ENCODE measurements at places on chromosomes 2 and 18.
A peak's percentile ranks its signal among the peaks of the same experiment; 100 is the strongest.

DNA sequence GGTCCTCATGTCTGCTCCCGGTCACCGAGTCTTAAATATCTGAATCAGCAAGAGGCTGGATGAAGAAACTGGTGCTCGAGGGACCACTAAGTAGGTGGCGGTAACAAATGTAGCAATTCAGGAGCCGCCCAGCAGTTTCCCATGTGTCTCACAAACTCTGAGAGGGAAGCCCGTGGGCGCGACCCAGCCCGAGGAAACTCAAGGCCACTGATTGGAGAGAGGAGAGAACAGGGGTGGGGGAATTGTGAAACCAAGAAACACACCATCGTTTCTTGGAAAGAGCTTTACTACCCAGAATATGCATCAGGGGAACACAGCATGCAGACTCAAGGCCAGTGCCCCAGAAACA lies 10.8 kb downstream of the MLPH start:
- DNase-seq = no peak

DNA sequence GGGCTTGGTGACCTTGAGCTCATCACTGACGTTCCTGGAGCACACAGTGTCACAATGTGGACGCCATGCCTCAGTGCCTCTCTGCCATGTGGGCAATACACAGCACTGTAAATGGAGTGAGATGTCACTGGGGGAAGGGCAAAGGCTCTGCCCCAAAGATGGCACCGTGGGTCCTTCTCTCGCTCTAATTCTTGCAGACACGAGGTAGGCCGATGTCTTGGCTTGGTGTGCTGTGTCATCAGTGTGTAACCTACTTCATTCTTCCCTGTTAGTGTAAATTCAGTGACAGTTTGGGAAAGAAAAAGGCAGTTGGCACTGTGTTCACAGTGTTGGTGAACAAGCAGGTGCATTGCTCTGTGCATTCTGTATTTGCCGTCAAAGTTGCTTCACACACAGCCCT lies 309.3 kb upstream of the MYT1L start:
- no peak for DNase-seq

DNA sequence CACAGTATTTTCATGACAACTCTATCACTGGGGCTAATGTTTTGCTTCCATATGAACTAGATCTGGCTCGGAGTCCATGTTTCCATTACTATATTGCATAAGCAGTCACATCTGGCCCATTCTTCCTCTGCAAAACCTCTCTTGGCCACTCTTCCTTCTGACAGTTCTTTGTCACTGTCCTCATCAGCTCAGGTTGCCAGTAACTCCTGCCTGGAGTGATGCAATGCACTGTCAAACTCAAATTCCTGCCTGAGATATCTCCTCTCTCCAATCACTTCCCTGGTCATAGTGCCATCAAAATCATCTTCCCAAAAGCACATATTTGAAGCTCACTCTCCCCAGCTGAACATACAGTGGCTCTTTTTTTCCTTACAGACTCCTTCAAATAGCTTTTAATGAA lies 66.1 kb downstream of the COLEC12 start:
- DNase-seq = no peak

GRCh38 chr18:80044072-80044471 lies 9.8 kb downstream of the RBFA start:
- DNase-seq = no peak

DNA sequence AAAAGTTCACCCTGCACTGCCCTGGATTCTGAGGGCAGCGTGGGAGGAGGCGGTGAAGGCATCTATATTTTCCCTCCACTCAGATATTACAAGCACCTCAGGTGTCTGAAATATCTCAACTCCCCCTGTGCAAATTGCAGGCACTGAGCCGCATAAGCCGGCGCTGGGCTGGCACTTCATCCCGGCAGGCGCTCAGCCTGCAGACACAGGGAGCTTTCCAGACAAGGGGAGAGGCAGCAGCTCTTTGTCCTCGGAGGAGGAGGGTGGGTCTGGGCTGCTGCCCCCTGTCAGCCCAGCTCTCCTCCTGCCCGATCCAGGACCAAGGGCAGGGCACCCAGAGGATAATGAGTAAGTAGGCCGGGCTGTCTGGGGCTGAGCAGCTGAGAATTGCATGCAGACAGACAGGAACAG lies 189.3 kb upstream of the MYT1L start:
- DNase-seq = no peak

GRCh38 chr2:68889021-68889420 lies 17.8 kb upstream of the BMP10 start:
- DNase-seq = no peak

DNA sequence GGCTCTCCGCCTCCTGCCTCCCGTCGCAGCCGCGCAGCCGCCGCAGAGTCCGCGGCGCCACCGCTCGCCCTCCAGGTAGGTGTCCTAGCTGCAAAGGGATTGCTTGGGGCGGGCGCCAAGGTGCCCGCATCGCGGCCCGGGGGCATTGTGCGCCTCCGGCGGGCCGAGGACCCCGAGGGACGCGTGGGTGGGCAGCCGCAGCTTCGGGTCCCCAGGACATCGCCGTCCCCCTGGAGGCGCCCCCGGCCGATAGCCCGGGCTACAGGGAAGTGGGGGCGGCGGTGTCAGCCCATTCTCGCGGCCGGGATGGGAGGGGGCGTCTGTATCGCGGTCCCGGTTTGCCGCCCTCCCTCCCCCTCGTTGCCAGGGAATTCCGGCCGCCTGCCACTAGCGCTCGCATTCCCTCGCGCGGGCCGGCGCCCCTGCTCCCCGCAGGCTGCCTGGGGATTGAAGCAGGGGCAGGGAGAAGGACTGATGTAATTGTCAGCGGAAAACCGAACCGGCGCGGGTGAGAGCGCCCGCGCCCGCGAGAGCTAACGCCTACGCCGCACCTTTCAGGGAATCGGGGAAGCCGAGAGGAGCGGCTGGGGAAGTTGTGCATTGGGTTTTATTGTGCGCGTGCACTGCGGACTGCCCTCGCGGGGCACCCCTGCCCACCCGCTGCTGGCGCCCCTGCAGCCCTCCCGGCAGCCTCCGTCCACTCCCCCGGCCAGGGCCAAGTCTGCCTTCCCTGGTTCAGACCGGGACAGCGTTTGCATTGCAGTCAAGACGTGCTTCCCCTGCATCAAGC lies 483 bp downstream of the OSBPL6 start:
- peak; percentile 31 for DNase-seq

GRCh38 chr2:54665436-54665856 lies 58.0 kb upstream of the EML6 start:
- no peak for DNase-seq

DNA sequence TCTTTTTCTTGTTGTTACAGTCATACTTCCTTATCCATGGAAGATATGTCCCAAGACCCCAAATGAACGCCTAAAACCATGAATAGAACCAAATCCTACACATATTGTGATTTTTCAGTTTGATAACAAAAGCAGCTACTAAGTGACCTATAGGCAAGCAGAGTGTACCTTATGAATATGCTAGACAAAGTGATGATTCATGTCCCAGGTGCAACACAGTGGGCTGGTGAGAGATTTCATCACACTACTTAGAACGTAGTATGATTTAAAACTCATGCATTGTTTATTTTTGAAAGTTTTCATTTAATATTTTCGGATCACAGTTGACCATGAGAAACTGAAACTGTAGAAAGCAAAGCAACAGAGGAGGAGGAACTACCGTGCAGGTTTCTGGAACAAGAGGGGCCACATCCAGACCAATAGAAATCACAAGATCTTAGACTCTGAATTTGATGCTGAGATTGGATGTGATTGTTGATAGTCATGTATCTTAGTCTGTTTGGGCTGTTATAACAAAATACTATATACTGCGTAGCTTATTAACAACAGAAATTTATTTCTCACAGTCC lies 470.8 kb upstream of the VRK2 start:
- no peak for DNase-seq

DNA sequence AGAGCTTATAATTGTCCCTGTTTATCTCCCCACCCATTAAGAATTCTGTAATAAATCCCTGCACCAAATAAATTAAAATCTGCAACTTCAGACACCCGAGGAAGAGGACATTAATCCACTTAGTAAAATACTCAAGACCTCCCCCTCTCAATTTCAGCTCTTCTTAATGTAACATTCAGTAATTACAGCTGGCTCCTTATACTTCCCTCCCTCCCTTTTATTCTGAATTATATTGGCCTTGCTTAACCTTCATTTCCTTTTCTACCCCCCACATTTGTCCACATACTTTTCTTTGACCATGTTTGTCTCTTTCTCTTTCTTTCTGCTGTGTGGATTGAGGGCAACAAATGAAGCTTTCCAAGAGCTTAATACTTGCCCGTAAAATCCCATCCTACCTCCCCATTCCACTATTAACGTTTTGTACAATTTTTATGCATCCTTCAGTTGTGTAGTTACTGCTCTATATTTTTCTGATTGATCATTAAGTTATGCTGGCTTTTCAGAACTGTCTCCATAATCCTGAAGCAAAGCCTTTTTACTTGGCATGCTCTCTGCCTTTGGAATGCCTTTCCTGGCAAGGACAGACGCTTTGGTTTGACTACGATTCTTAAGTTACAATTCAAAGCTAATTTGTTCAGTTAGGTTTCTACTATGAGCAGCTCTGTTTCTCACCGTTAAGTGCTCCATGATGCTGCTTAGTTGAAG lies 580.1 kb downstream of the ZEB2 start:
- DNase-seq = peak; percentile 33

DNA sequence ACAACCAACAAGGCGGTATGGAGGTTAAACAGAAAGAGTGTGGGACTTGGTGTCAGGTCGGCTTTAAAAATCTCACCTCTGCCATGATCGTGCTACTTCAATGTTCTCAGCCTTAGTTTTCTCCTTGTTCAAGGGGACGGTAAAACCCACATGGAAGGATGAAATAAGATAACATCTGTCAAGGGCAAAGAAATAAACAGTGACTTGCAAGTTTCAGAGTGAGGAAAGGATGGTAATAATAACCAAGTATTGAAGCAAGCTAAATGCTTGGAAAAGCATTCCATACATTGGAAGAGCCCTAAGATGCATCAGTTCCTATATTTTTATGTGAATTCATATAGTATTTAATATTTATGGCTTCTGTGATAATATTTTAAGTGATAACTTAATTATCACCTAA lies 29.8 kb upstream of the LMAN1 start:
- DNase-seq = no peak

GRCh38 chr2:26605195-26605998 lies 35.8 kb downstream of the CIB4 start:
- DNase-seq = peak; percentile 18

DNA sequence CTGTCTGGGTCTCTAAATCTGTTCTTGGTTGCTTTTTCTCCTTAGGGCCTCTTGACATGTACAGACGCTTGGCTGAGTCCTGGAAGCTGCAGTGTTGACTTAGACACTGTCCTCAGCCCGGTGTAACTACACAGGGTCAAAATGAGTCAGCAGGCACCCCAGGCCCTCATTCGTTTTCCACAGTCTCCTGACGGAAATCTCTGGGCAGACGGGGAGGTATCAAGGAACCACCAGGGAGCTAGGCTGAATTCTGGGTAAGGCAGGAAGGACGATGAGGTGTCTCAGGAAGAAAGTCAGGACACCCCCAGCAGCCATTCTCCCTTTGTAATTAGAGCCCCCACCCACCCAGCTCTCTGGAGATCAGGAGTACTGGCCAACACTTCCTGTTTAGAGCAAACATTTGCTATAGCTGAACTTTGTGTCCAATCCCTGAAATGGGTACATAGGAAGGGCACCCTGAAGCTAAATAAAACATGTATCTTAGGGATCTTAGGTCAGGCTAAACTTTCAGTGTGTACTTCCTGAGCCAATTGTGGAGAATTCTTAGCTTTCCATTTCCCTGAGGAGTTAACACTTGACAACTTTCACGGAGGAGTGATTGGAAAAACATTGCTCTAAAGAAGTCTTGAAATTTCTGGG lies 23.9 kb upstream of the EPAS1 start:
- no peak for DNase-seq

- no peak for DNase-seq
Observed at GRCh38 chr18:26159353-26159752, 25.7 kb downstream of the PSMA8 start.

DNA sequence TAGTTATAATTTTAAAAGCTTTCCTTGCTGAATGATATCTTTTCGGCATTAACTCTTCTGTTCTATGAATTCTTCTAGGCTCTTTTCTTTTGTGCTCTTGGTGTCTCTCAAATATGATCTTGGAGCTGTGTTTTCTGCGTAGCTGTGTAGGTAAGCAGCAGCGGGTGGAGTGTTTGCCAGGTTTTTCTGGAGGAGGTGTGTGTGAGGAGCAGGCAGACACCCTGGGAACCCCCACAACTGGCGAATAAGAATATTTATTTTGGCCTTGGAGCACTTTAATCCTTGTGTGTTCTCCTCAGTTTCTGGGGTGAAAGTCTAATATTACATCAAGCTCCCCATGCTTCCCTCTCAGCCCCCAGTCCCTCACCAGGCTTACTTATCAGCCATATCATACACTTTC lies 232.0 kb upstream of the FANCL start:
- DNase-seq = no peak

DNA sequence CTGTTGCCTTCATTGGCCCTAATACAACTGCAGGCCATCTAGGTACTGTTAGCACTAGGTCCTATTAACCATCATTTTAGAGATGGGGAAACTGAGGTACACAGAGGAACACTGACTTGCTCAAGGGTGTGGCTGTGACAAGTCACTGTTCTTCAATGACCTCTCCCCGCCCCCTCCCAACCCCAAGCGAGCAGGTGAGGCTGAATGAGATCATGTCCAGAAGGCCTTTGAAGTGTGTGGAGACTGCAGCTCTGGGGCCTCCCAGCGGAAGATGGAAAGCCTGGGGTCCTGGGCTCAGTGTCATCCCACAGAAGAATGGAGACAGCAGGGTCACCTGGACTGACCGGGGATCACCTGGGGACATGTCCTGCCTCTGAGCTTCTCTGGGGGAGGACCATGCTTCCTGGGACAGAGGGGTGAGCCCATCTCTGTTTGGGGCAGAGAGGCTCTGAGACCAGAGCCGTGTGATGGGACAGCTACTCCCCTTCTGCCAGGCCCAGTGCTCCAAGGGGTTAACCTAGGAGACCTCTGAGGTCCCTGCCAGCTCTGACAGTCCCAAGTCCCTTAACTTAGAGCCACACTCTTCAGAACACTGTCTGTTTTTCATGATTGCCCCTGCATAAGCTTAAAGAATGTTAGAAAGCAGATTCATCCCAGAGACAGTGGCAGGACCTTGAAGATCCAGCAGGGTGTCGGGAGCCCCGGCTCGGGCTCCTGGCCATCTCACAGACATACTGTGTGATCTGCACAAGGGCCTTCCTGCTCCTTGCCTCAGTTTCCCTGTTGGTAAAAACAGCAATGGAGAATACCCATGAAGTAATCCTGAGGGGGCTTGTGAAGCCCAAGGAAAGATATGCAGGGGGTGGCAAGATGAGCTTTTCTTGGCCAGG lies 16.7 kb upstream of the FOSL2 start:
- no peak for DNase-seq

DNA sequence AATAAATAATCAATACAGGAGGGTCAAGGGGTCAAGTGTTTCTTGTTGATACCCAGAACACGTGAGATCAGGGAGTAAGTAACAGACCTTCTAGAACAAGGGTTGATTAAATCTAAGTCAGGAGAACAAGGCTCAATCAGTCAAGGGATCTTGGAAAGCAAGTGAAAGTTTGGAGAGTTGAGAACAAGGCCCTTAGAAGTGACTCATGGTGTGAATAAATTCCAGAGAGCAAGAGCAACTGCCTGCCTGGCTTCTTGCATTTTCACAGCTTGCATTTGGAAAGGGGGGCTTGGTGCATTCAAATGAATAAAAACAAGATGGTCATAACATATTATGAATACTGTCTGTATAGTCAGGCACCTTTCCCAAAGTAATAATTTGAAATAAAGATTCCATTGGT lies 256.1 kb downstream of the DPP10 start:
- DNase-seq = no peak

GRCh38 chr18:43396266-43396665 lies 119.0 kb upstream of the SYT4 start:
- DNase-seq = peak; percentile 8

GRCh38 chr2:174919947-174920595 lies 85.1 kb downstream of the CHN1 start:
- no peak for DNase-seq
